ENCODE measurements at places on chromosomes 7 and 10.

GRCh38 chr10:62726638-62727037 is 77.9 kb upstream of the ADO start:
- no peak for DNase-seq

GRCh38 chr7:22356701-22357310 is at the start of gene RAPGEF5:
RAPGEF5 (minus strand) TSS chr7:22357154; CDS start chr7:22357060, 94 bp downstream.
- DNase-seq: no peak

DNA sequence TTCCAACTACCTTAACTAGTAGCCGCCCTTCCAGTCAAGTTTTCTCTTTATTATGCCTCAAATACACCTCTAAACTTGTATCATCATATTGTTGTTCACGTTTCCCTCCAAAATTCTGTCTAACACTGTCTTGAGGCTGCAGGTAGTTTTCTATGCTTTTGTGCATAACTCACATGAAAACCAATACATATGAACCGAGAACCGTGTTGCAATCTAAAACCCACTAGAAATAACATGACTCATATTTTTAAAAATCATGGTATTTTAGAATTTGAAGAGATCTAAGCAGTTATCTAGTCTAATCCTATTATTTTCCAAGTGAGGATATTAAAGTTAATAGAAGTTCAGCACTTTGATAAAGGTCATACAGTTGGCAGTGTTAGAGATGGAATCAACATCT is 18.2 kb downstream of the LIPF start:
- no peak for DNase-seq

- DNase-seq: no peak
Measured at GRCh38 chr7:70132226-70132851, 534.1 kb downstream of the AUTS2 start.

DNA sequence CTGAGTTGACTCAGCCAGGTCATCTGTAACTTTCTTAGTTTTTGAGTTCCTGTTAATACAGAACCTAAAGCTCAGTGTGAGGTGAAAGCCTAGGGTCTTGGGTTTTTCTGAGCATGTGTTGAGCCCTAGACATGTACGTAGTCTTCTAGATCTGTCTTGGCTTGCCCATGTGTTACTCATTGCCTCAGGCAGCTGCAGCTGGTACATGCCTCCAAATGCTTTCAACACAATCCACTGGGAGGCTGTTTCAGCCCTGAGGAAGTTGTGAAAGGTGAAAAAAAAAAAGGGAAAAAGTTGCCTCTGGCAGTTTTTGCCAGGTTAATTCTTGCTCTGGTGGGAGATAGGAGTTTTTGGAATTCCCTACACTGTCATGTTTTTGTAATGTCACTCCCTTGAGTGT is 134.6 kb downstream of the RNF216 start:
- no peak for DNase-seq

GRCh38 chr10:6018422-6018821 is 41.1 kb upstream of the IL15RA start:
- DNase-seq: no peak

- no peak for DNase-seq
Measured at GRCh38 chr7:70935854-70936253, 196.1 kb upstream of the GALNT17 start.

DNA sequence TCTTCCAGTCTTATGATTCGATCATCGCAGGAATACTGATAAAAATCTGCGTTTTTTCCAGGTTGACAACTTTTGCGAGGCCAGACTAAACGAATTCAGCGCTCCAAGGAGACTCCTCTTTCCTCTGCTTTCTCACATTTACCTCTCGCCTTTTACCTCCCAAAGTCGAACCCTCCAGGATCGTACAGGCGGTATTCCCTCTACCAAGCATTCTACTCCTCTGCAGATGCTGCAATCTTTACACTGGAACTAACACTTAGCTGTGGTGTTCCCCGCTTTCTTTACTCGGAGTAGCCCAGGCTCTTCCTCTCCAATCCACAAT is 449 bp downstream of the NUDT5 start:
- DNase-seq: no peak

Measured in NCI-H524 (cell line).